ENCODE measurements at places on chromosomes 3 and 15.

GRCh38 chr3:193134856-193135255 is 106.2 kb upstream of the PLAAT1 start:
- DNase-seq: no peak

DNA sequence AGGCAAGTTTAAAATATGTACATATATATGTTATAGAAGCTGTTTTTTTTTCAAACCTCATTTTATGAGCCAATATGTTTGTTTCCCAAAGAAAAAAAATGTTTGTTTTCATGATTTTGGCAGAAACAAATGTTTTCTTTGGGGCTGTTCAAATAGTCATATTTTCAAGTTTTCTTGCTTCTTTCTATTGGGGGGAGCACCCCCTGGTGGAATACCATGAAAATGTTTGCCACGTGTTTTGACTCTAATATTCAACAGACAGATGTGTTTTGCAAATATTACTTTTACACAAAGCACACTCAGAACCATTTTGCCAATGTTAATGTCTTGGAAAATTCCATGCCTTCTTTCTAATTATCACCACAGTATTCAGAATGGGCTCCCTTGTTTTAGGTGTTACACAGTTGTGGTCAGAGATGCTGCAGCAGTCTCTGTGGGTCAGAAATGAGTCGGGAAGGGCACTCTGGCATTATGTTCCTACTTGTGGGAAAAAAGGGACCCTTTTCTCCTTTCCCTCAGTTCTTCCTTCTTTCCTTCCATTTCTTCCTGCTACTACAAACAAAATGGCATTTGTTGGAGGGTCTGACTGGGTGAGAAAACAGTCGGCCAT is 817.0 kb downstream of the TUSC7 start:
- DNase-seq: no peak

- DNase-seq: peak; percentile 13
Observed at GRCh38 chr3:49470714-49471420, 800 bp downstream of the DAG1 start.

DNA sequence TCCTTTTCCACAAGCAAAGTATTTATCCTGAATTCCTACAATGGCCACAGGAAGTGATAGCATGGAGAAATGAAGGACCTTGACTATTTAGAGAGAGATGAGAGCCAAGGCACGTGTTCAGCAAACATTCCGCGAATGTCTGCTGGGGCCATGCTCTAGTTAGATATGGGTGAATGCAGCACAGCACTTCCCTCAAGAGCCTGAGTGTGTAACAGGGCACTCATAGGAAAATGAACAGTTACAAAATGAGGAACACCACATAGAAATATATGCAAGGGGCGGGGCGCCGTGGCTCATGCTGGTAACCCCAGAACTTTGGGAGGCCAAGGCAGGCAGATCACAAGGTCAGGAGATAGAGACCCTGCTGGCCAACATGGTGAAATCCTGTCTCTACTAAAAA is 406.9 kb downstream of the NR2F2 start:
- no peak for DNase-seq

GRCh38 chr3:124384527-124384926 is 345.7 kb upstream of the UMPS start:
- DNase-seq: no peak

DNA sequence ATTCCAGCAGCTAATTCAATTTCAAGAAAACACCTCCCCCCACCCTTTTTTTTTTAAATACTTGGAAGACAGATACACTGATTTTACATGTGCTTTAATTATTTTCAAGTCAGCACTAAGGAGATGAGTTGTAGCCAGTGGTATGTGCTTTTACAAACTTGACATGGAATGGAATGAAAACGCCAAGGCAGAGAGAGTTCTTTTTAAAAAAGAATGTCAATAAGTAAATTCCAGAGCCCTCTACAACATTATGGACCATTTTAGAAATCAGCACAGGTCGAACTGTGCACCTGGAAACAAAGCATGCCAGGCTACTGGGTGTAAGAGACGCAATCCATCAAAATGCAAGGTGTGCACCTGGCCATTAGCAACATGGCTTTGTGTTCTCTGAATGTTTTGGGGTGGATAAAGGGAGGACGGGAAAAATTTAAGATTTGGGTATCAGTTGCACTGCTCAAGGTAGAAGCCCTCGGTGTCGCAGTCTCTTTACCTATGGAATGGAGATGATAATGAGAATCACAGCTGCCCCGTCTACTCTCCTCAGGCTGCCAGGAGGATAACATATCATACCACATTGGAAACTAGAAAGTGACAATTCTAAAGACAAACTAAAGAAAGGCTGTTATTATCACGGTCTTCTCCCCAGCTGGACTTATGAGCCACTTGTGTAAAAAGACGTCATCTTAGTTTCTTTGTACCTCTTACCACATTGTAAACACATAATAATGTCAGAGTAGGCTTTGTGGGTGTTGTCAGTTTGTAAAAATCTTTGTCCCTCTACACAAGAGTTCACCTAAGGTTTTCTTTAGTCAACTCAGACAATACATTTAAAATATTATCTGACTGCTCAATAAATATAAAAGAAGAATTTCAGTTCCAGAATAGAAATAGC is 107.4 kb upstream of the PRICKLE2 start:
- no peak for DNase-seq

DNA sequence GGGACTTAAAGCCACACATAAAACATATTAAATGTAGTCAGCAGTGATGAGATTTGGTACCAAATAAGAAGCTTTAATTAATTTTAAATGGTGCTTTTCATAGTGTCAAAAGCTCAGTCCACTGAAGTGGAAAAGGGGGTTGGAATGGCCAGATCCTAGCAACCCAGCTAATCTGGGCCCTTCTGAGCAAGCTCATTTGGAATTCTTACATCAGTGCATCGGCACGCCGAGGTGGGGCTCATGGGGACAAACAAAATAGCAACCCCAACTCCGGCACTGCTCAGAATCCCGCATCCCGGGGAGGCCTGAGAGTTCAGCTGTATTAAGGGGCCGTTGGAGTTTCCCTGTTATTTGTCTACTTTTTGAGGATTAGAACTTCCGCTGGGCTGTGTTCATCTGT is 526.4 kb downstream of the SOX2 start:
- no peak for DNase-seq

- DNase-seq: no peak
Observed at GRCh38 chr15:67605871-67606270, 63.4 kb downstream of the MAP2K5 start.

DNA sequence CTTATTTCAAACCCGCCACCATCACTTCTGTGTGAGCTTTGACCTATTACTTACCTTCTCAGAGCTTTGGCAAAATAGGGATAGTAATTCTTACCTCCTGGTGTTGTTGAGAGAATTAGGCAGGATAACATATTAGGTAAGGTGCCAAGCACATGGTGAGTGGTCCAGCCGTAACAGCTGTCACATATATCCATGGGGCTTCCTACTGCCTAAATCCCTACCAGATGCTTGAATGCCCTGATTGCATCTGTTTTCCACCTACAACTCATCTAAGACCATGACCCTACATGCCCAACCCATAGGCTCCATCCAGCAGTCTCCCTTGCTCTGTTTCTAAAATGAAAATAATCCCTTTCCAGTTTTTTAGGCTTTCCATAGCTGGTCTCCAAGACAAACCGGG is 162.3 kb upstream of the NR2E3 start:
- DNase-seq: no peak

DNA sequence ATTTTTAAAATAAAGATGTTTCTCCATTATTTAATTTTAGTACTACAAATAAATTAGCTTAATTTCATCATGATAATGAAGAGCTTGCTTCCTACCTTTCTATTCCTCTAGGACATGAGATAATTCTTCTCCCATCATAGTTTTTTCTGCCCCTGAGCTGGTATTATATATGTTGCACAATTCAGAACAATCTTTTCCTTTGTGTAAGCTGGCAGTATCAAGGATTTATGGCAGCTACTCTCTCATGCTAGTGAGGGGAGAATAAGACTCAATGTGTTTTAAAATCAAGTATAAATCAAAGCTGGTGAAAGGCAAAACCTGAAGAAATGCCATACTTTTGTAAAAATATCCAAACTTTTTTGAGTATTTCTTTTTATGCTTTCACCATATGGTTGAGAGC is 1405.3 kb downstream of the SI start:
- no peak for DNase-seq

DNA sequence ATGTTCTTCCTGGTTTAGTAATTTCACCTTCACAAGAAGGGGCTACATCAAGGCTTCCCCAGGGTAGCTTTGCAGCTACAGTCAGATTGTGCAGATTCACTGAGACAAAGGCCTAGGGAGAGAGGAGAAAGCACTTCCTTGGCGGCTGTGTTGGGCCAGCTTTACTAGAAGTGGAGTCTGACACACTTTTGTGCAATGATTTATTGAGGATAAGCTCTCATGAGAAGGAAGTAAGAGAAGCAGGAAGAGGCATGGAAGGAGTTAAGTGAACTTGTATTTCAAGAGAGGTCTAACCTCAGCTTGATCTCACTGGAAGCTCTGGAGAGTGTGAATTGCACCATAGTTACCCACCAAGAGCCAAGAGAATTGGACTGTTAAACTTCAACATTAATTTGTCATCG is 78.9 kb downstream of the TGFBR2 start:
- no peak for DNase-seq

GRCh38 chr3:52269776-52270175 is 8.7 kb downstream of the WDR82 start:
- DNase-seq: no peak

GRCh38 chr3:5458526-5458925 is 271.0 kb downstream of the EDEM1 start:
- DNase-seq: no peak

DNA sequence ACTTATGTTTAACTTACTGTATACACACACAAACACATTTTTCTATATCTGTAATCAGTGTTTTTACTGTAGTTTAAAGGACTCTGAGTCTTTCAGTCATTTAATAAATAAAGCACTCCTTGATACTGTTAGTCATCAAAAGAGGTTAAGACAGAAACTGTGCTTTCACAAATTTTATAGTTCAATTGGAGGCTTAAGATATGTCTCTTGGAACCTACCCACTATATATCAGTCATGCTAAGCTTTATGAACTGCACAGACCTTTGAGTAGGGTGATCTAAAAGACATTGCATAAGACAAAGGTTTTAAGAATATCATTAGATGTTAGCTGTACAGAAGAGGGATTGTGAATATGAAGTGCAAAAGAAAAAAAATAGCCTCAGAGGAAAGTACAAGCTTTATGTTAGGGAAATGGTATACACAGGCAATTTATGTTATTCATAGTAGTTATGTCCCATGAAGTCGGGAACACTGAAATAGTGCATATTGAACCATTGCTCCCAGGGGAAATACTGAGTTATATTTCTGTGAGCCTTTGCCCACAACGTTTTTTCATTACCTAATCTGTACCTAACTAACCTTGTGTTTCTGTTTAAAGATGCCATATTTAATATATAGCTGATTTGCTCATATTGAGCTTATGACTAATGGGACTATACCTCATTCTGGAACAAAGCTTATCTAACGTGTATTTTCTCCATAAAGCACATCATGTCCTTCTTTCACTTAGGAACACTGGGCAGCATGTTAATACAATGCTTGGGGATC is 19.7 kb downstream of the CHMP2B start:
- no peak for DNase-seq

DNA sequence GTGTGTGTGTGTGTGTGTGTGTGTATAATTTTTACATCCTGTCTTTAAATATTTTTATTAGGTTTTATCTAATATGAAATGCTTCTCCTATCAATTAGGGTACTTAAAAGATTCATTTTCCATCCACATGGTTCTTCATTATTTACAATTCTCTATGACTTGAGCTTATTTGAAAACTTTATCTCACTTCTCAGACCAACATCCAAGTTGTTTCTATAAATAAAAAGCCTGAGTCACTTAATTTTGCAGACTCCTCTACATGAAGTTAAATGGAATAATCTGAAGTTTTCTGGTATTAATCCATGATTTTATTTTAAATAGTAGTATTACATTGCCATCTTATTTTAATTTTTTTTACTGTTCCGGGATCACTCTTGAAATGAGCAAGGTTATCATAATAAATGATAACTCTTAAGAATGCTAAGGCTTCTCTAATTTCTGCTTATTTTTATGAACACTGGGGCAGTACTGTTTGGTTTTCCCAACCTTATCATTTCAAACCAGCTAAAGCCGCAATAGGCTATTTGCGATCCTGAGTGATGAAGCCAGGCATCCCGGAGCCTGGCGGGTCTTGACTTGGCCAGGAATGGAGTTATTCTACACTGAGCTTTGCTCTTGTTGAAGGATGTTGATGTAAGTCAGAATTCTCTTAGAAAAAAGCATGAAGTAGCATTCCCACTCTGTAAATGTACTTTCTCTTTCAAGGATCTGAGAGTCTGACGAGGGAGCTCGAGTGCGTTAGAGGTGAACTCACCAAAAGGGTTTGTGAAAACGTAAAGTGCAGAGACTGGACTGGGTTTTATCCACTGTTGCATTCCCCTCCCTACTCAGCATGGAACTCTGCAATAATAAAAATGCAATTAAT is 220.2 kb upstream of the LRTM1 start:
- no peak for DNase-seq

GRCh38 chr3:24951180-24951579 is 456.5 kb upstream of the THRB start:
- no peak for DNase-seq

- DNase-seq: no peak
Observed at GRCh38 chr15:60004009-60004845, at the start of gene FOXB1. TSS of gene FOXB1 (plus strand) at chr15:60004311. CDS start at chr15:60004964, 653 bp downstream.

- no peak for DNase-seq
Observed at GRCh38 chr3:53809764-53810400, 36.3 kb downstream of the CHDH start.

GRCh38 chr3:119527714-119528113 is 29.4 kb downstream of the TIMMDC1 start:
- no peak for DNase-seq

- DNase-seq: no peak
Observed at GRCh38 chr3:45095916-45096526, 50.2 kb downstream of the CDCP1 start.

- no peak for DNase-seq
Observed at GRCh38 chr3:133851931-133852330, 43.8 kb downstream of the RAB6B start.

DNA sequence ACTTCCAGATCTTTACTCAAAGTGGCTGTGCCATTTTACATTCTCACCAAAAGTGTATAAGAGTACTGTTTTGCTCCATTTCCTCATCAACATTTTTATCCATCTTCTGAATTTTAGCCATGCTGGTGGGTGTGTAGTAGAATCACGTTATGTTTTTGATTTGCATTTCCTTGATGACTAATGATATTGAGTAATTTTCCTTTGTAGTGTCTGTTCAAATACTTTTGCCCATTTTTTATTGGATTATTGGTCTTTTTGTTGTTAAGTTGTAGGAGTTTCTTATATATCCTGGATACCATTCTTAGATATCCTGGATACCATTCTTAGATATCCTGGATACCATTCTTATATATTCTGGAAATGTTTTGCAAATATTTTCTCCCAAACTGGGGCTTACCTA is 344.9 kb downstream of the LRRC3B start:
- DNase-seq: no peak

DNA sequence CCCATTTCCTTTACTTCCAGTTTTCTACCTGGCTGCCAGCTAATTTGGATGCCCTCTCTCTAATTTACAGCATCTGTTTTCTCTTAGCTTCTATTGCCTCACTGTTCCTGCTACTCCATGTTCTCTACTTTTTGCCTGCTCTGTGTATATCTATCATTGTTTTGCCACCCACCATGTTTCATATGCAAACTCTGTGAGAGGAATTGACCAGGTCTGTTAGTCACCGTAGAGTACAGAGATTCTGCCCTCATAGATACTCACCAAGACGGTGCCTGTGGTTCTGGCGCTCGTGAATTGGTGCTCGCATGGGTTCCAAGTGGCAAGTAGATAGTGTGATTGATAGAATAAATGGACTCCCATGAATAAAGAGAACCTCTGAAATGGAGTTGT is 288.8 kb downstream of the CNTN6 start:
- DNase-seq: no peak

GRCh38 chr15:80643431-80643951 is 51.6 kb upstream of the ABHD17C start:
- DNase-seq: peak; percentile 36

GRCh38 chr3:16904423-16905417 is 20.0 kb downstream of the PLCL2 start:
- DNase-seq: no peak

Measured in GF-D8 (cell line).